ENCODE measurements at places on chromosomes 4 and X.

- DNase-seq = peak; percentile 16
These were observed 429 bp downstream of the NOCT start for GRCh38 chr4:139015948-139016471.

- no peak for DNase-seq
These were observed 56.2 kb downstream of the GPRIN3 start for GRCh38 chr4:89251396-89251795.

GRCh38 chr4:132614682-132615081 lies 534.4 kb upstream of the PCDH10 start:
- peak; percentile 2 for DNase-seq

GRCh38 chr4:30760551-30760950 lies 40.4 kb downstream of the PCDH7 start:
- no peak for DNase-seq

GRCh38 chr4:166144607-166145006 lies 271.6 kb downstream of the TLL1 start:
- DNase-seq = no peak

DNA sequence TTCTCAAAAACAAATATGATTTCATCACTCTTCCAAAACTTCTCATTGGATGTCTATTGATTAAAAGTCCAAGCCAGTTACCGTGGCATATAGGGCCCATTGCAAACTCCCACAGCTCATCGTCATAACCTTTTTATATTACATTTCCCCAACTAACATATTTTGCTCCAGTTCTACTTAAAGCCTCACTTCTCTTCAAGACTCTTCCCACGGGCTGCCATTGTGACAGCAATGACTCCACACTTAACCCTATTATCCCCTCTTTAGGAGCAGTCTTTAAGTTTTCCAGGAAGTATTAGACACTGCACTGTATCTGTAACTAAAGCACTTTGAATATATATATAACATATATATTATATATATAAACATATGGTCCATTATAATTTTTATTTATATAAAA lies 44.5 kb downstream of the DTHD1 start:
- DNase-seq = no peak

- DNase-seq = no peak
These were observed 471.9 kb downstream of the BCOR start for GRCh38 chrX:39625810-39626209.

DNA sequence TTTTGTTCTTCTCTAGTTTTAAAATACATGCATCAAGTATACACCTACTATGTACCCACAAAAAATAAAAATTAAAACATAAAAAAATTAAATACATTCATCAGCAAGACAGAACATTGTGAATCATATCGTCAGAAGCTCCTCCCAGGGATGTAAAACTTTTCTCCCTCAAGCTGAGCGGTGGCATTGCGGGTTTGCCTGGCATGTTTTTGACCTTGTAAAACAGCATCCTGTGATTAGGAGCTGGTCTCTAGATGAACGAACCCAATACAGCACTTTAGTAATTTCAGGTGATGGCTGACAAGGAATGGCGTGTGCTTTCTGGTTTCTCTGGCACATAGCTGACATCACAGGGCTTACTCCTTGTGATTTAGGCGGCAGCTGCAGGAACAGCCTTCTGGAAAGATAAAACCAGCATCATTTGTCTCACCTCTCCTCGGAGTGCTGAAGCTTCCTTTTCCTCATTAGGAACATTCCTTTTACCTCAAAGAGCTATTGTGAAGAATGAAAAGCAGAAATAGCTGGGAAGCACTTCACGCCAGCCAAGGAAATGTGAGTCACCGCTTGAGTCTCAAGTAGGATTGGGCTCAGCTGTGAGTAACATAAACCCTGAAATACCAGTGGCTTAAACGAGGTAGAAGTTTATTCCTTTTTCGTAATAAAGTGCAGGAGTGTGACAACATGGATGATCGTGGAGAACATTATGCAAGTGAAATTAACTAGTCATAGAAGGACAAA lies 44.3 kb downstream of the NYX start:
- peak; percentile 74 for DNase-seq

- DNase-seq = no peak
These were observed 45.2 kb downstream of the CCDC158 start for GRCh38 chr4:76375703-76376102.

GRCh38 chr4:37040816-37041215 lies 203.7 kb upstream of the NWD2 start:
- no peak for DNase-seq

DNA sequence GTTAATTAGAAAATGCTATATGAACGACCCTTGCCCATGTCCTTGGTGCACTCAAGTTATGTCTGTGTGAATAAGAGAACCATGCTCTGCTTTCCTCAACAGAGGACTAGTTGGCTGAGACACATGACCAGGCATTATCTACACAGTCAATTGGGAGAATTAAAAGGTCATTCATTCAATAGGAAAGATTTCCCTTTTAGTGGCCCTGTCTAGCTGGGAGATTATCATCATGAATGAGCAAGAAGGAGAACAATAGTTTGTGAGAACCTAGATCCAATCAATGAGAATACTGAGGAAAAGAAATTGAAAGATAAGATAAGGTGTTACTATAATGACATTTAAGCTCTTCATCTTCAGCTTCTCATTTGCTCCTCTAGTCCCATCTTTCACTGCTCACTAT lies 1033.4 kb upstream of the LCORL start:
- no peak for DNase-seq

DNA sequence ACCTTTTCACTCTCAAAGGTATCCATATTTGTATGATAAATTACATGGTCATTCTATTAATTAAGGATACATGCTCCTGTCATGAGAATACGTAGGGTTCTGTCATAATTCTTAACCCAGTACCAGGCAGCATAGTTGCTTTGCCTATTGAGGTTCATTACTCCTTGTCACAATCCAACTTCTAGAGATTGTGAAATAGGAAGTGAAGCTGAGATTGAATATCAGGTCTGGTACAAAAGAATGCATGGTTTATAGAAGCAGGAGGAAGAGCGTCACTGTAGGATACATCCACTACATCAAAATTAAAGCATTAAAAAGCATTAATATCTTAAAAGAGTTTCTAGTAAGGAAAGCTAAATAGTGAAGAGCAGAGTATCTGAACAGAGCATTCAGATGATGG lies 647.0 kb downstream of the IQCM start:
- DNase-seq = no peak

GRCh38 chr4:118758293-118758692 lies 73.1 kb downstream of the METTL14 start:
- peak; percentile 28 for DNase-seq

- DNase-seq = no peak
These were observed 251.6 kb downstream of the NPFFR2 start for GRCh38 chr4:72283357-72283756.

- no peak for DNase-seq
These were observed 242.3 kb upstream of the NOCT start for GRCh38 chr4:138773321-138773720.

DNA sequence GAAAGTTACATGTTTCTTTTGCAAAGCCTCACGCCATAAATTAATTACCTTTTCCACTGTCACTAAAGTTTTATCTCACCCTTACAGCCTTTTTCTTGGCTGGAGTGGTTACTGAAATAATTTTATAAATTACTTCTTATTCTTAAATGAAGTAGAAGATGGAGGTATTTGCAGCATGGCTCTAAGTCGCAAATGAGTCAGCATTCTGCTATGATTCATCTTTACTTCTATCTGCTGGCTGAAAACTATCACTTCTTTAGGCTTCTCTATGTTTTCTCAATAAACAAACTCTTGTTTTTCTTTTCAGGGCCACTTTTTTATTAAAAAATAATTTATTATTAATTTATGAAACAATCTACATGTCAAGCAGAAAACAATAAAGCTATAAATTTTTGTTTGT lies 210.2 kb upstream of the GYPA start:
- peak; percentile 64 for DNase-seq

DNA sequence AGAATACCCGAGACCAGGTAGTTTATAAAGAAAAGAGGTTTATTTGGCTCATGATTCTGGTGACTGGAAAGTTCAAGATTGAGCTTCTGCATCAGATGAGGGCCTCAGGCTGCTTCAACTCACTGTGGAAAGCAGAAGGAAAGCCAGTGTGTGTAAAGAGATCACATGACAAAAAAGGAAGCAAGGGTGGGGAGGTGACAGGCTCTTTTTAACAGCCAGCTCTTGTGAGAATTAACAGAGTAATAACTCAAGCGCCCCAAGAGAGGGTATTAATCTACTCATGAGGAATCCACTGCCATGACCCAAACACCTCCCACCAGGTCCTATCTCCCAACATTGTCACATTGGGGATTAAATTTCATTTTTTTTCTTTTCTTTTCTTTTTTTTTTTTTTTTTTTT lies 6.3 kb upstream of the YIPF6 start:
- no peak for DNase-seq

DNA sequence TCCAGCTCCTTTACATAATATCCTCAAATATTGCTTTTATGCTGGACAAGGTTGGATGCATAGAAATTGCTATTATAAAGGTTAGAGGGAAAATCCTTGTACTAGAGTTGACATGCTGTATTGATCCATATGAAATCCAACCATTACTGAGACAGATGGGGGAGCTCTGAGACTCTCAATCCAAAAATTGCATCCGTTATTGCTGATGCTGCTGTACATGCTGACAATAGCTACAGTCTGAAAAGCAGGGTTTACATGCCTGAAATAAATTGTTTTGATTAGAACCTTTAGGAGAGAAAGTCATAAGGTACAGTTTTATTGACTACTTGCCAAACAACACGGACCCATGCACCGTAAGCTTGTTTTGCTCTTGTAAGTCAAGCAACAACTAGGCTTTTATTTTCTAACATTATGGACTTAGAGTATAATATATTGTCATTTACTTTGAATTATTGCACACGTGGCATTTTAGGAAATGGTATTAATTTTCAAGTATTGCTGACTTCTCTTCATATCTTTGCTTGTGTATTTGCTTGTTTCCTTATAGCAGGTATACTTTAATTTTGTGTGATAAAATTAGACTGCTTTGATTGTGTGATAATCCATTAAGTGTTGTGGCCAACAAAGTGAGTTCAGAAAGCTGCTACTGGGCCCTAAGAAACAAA lies 1365.2 kb downstream of the STIM2 start:
- DNase-seq = peak; percentile 55

GRCh38 chr4:126738926-126739325 lies 893.8 kb upstream of the INTU start:
- DNase-seq = no peak

DNA sequence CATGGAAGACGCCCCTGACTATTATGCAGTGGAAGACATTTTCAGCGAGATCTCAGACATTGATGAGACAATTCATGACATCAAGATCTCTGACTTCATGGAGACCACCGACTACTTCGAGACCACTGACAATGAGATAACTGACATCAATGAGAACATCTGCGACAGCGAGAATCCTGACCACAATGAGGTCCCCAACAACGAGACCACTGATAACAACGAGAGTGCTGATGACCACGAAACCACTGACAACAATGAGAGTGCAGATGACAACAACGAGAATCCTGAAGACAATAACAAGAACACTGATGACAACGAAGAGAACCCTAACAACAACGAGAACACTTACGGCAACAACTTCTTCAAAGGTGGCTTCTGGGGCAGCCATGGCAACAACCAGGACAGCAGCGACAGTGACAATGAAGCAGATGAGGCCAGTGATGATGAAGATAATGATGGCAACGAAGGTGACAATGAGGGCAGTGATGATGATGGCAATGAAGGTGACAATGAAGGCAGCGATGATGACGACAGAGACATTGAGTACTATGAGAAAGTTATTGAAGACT lies 3.6 kb downstream of the TSPYL2 start:
- no peak for DNase-seq

GRCh38 chr4:121734571-121734970 lies 30.4 kb downstream of the SMIM43 start:
- peak; percentile 27 for DNase-seq

- no peak for DNase-seq
These were observed 899 bp downstream of the LYAR start for GRCh38 chr4:4289055-4289454.

- DNase-seq = no peak
These were observed 69.1 kb downstream of the RHOH start for GRCh38 chr4:40265910-40266274.

- DNase-seq = peak; percentile 15
These were observed 191.6 kb downstream of the ANAPC10 start for GRCh38 chr4:144906181-144906925.

DNA sequence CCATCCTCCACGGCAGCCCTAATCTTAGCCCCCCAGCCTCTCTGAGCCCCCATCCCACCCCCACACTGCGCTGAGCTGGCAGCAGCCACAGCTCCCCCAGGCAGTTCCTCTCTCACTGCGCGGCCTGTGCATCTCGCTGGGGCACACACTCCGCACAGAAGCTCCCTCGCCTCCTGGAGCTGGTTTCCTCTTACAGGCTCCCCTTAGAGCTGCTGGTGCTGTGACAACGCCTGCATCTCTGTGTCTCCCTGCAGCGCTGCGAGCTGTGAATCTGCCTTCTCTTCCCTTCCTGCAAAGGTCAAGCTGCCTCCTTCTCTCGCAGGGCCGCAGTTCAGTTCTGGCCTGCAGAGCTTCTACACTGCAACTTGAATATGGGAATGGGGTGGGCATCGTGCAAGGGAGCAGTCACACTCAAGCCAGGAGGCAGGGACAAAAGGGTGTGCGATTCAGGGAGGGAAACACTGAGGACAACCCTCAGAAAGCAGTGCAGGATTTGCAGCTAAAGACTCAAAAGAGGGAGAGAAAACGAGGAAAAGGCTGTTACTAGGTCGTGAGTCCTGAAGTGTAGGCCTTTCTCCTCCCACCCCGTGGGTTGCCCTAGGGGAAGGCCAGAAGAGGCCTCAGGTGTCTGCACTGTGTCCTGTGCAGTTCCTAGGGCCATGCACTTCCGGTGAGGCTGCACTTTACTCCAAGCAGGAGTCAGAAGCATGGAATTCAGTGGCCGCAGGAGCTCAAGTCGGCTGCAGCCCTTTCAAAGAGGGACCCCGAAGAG lies 87.0 kb downstream of the BCOR start:
- peak; percentile 26 for DNase-seq

DNA sequence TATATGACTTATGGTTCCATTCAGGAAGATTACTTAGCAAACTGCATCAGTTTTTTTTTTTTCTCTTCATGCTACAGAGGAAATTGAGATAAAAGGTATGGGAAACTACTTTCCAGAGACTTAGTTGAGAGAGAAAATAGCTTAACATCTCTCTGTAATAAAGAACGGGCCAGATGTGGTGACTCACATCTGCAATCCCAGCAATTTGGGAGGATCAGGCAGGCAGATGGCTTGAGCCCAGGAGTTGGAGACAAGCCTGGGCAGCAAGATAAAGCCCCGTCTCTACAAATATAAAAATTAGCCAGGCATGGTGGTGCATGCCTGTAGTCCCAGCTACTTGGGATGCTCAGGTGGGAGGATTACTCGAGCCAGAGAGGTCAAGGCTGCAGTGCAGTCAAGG lies 271.2 kb upstream of the TENM3 start:
- DNase-seq = peak; percentile 65

GRCh38 chrX:40471965-40472648 lies 108.7 kb upstream of the ATP6AP2 start:
- peak; percentile 66 for DNase-seq

DNA sequence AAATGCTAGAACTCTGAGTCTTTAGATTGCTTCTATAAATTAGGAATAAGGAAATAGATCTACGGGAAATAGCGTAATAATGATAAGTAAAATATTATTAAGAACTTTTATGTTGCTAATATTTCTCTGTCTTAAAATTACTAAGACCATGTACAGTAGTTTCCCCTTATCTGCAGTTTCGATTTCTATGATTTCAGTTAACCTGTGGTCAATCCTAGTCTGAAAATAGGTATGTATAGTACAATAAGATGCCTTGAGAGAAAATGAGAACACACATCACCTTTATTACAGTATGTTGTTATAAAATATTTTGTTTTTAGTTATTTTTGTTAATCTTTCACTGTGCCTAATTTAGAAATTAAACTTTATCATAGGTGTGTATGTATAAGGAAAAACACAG lies 92.6 kb downstream of the CCSER1 start:
- no peak for DNase-seq
